ENCODE measurements at places on chromosomes 16 and 17. TPM values are rescaled to one million over a fixed set of nuclear protein-coding genes. Genes with fewer than 3 reads are reported as not detected.

The TAT gene
- not detected for total RNA-seq

The TEX19 gene
- not detected for total RNA-seq

The DHRS7C gene
- not detected for total RNA-seq

The KRT12 gene
- not detected for total RNA-seq

The NME1 gene
- total RNA-seq, result 304 TPM

The HIRIP3 gene
- 12.1 TPM for total RNA-seq

The CCL18 gene
- total RNA-seq, result not detected

The CES1 gene
- total RNA-seq, result 0.58 TPM

The ITGAX gene
- 0.86 TPM for total RNA-seq

The C17orf50 gene
- not detected for total RNA-seq

The PDILT gene
- total RNA-seq, result not detected

The RCVRN gene
- not detected for total RNA-seq

The CMTM3 gene
- total RNA-seq, result 73.2 TPM

The SENP3 gene
- total RNA-seq, result 76.1 TPM

The NTHL1 gene
- 27.6 TPM for total RNA-seq

The KCNAB3 gene
- total RNA-seq, result 1.2 TPM
